ENCODE measurements at places on chromosomes 5 and 9.

- DNase-seq, result no peak
Measured at GRCh38 chr5:33231214-33231710, 209.5 kb upstream of the TARS1 start.

DNA sequence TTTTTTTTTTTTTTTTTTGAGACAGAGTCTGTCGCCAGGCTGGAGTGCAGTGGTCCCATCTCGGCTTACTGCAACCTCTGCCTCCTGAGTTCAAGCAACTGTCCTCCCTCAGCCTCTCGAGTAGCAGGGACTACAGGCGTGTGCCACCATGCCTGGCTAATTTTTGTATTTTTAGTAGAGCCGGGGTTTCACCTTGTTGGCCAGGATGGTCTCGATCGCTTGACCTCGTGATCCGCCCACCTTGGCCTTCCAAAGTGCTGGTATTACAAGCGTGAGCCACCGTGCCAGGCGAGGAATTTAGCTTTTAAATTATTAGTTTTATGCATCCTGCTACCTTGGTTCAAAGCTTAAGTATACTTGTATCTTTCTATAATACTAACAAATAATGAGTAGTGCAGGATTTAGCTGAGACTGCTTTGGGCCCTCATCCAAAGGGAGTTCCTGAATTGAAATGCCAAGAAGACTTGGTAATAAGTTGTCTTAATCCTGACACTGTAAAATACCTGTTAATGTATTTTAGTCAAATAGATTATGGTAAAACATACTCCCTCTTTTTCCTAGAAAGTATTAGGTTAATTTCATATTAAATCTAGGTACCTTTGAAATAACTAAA lies 5.0 kb downstream of the CDC42SE2 start:
- no peak for DNase-seq

GRCh38 chr9:123695386-123695785 lies 234.5 kb downstream of the DENND1A start:
- no peak for DNase-seq

- DNase-seq, result no peak
Measured at GRCh38 chr5:139925216-139925562, 117.9 kb downstream of the NRG2 start.

All from neural crest cell (in vitro differentiated cells).